ENCODE measurements at places on chromosomes 4 and X.

- no peak for DNase-seq
Observed at GRCh38 chr4:48227662-48228061, 42.0 kb downstream of the TEC start.

DNA sequence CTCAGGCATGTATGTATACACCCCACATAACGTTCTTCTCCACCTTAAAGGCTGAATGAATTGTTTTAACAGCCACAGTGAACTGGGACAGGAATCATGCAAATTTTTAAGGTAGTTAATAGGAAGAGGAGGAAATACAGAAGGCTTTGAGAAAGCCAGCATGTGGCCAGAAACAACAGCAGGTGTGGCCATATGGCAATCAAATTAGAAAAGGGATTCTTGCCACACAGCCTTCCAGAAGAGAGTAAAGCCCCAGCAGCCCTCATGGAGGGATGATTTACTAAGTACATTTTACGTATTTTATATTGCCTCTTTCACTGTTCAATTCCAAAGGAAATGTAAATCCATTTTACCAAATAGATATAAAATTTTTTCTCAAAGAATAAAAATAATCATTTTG, 792.2 kb downstream of the ADGRL3 start:
- no peak for DNase-seq

GRCh38 chr4:182978152-182978827, 61.1 kb upstream of the DCTD start:
- DNase-seq: peak; percentile 69

GRCh38 chr4:68193194-68193593, 52.3 kb downstream of the TMPRSS11B start:
- DNase-seq: no peak

- DNase-seq: no peak
Observed at GRCh38 chr4:45442466-45442865, 681.4 kb downstream of the GABRG1 start.

GRCh38 chrX:24023972-24024669, 2.9 kb downstream of the KLHL15 start:
- no peak for DNase-seq

DNA sequence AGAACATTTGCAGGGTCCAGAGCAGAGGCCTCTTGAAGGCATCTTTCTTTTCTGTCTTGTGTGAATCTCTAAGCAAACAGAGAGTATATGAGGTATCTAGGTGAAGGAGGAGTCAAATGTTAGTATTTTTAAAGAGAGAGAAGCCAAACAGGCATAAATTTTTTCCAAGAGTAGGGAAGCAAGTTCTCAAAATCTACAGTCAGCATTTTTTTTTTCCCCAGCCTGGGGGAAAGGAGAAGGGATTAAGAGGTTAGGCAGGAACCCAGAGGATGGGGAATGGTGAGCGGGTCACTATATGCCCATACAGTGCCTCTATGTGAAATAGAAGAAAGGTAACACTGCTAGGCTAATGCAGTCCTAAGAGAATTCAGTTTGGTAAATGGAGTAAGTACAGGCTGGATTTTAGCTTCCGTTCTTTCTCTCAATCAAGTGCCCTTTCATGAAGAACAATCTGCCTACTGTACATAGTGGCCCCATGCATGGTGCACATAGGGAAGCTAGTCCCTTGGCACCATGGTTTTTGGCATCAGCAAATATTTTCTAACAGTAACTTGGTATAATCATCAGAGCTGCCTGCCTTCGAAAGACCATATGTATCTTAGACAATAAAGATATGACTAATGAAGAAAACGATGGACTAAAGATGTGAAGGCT, 163.1 kb upstream of the MAB21L2 start:
- no peak for DNase-seq

- no peak for DNase-seq
Observed at GRCh38 chr4:6747294-6748051, 31.5 kb downstream of the BLOC1S4 start.

DNA sequence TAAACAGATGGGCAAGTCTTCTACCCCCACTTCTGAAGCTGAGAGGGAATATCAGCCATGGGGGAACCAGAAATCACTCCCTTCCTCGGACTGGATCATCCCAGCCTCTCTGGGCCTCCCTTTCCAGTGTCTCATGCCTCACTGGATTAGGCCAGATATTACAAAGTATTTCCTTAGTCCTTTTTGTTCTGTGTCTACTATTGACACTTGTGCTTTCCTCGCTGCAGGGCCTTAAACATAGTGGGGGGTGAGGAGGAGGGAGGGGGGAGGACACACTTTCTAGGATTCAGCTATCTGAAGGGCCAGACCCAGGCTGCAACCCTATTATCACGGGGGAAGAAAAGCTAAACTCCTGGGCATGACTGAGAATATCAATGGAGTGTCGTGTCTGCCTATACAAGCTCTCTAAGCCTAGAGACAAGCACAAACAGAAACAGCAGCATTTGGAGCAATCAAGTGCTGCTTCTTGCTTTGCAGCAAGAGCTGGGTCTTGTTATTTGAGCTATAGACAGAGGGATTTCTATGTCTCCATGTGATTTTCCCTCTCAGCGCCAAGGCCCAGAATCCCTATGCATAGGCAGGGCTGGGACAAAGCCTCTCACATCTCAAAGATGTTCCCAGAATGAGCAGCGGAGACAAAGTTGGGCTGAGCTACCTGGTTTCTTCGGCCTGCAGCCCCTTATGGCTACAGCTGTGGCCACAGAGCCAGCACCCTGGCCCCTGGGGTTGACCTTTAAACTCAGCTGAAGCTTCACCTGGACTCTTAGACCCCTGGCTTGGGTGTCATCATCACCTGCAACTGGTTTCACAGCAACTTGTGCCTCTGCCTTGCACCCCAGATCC, 20.2 kb downstream of the PJA1 start:
- DNase-seq: no peak

- no peak for DNase-seq
Observed at GRCh38 chr4:98242538-98242937, 18.6 kb upstream of the RAP1GDS1 start.
